ENCODE measurements at places on chromosomes 16 and 17.

- no peak overlapping the region for H3K27ac ChIP-seq
- no peaks in the 10 kb centered on the region for H3K36me3 ChIP-seq
- DNase-seq, result no peak
- no peaks in the 10 kb centered on the region for H3K27me3 ChIP-seq
Observed at GRCh38 chr17:77807746-77808441, 150.6 kb upstream of the TNRC6C start.

- H3K4me3 ChIP-seq, result no peak overlapping the region
- DNase-seq, result no peak
- peaks cover 5% of the 10 kb centered on the region for H3K4me1 ChIP-seq
- peaks cover 4% of the 10 kb centered on the region for H3K27me3 ChIP-seq
Observed at GRCh38 chr17:77798031-77798430, 160.5 kb upstream of the TNRC6C start.

- H3K27me3 ChIP-seq, result peaks cover 2% of the 10 kb centered on the region
- H3K4me3 ChIP-seq, result no peak overlapping the region
- peaks cover 23% of the 10 kb centered on the region for H3K36me3 ChIP-seq
- no peak overlapping the region for H3K27ac ChIP-seq
- H3K4me1 ChIP-seq, result peaks cover 29% of the 10 kb centered on the region
Observed at GRCh38 chr16:972316-973002, 1.7 kb upstream of the LMF1 start.

- H3K27ac ChIP-seq, result peak overlapping the region; percentile 68
- no peak overlapping the region for H3K4me3 ChIP-seq
- no peak for DNase-seq
- H3K27me3 ChIP-seq, result no peaks in the 10 kb centered on the region
- peaks cover 93% of the 10 kb centered on the region for H3K36me3 ChIP-seq
Observed at GRCh38 chr16:50673496-50674275, 7.4 kb downstream of the SNX20 start.

DNA sequence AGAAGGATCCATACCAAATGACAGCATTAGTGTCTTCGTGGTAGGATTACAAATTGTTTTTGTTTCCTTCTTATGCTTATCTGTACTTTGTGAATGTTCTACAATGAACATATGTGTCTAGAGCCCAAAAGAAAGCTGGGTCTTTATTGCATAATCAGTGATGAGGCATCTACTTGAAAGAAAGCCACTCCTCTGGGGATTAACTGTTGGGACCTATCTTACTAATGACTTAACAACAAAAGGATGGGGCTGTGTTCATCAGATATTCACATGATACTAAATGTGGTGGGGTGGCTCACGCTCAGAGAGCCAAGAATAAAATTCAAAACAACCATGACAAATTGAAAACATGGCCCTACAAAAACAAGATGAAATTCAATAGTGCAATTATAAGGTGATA lies 160.2 kb downstream of the RGS9 start:
- DNase-seq, result no peak
- H3K27ac ChIP-seq, result no peak overlapping the region
- H3K4me3 ChIP-seq, result no peak overlapping the region

DNA sequence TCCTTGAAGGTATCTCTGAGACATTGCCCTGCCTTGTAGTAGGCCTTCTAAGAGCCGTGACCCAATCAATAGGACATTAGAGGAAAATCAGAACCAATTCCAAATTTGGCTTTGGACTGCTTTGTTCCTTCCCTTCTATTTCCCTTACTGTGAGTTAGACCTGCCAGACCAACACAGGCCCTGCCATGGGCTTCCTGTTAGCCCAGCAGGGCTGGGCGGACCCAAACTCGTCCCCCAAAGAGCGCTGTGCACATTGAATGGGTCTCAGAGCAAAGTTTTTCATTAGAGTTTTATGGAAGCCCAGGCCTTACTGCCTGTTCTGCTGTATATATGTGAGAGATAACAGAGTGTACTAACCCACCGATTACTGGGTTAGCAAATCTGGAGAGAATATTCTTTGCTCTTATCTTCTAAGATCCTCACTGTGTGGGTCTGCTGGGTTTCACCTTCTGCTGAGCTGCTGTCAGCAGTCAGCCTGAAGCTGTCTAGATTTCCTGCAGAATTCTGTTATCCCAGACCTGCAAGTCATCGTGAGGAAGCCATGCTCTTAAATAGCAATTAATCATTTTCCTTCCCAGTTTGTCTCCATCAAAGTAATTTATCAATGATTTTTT lies 5.7 kb downstream of the ARHGAP44 start:
- no peak overlapping the region for H3K4me3 ChIP-seq
- DNase-seq, result no peak
- peaks cover 4% of the 10 kb centered on the region for H3K4me1 ChIP-seq
- no peak overlapping the region for H3K27ac ChIP-seq
- H3K27me3 ChIP-seq, result peaks cover 31% of the 10 kb centered on the region

All from activated T-cell treated with anti-CD3 and anti-CD28 coated beads, Interleukin-2, amount 50 U/mL, for 24 hours (primary cell).